ENCODE measurements at places on chromosomes 11 and 22.

DNA sequence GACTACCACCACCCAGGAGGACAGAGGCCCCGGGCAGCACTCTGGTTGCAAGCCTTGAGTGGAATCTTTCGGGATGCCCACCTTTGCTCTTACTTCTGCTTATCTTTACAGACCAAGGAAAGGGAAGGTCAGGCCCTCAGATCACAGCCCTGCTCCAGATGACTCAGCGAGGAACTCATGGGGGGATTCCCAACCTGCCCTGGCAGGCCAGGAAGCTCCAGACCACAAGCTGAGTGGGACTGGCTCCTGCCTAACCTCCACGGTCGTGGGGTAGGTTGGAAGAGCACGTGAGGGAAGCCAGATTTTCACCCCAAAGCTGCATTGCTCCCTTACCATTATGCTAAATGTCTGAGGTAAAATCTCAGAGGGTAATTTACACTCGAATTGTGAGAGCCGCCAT, 11.8 kb downstream of the TBC1D10A start:
- DNase-seq, result no peak

DNA sequence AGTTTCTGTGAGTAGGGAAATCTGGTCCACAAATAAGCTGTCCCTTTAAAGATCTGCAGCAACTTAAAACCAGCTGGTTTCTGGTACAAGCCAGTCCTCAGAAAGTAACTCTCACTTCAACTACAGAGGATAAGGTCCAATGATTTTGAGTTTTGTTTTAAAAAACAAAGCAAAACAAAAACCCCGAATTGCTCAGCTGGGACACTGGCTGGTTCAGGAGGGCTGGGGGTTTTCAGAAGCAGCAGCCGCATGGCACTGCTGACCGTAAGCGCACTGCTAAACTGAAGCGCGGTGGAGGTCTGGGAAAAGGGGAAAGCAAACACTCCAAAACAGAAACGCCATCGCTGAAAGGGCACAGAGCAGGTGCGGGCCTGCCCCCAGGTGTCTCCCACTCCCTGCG, 59.7 kb downstream of the MICAL3 start:
- DNase-seq, result no peak

GRCh38 chr11:503179-503981, 3.7 kb downstream of the RNH1 start:
- DNase-seq, result no peak

DNA sequence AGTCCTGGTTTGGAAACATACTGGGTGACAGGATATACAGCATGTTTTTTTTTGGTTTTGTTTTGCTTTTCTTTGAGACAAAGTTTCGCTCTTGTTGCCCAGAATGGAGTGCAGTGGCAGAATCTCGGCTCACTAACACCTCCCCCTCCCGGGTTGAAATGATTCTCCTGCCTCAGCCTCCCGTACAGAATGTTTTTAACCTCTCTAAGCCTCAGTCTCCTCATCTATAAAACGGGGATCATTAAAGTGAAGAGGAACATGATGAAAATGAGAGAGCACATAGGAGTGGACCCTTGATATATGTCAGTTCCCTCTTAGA, 28.1 kb upstream of the SCARF2 start:
- no peak for DNase-seq

- DNase-seq, result no peak
Observed at GRCh38 chr11:68093565-68093964, 27.6 kb downstream of the CHKA start.

DNA sequence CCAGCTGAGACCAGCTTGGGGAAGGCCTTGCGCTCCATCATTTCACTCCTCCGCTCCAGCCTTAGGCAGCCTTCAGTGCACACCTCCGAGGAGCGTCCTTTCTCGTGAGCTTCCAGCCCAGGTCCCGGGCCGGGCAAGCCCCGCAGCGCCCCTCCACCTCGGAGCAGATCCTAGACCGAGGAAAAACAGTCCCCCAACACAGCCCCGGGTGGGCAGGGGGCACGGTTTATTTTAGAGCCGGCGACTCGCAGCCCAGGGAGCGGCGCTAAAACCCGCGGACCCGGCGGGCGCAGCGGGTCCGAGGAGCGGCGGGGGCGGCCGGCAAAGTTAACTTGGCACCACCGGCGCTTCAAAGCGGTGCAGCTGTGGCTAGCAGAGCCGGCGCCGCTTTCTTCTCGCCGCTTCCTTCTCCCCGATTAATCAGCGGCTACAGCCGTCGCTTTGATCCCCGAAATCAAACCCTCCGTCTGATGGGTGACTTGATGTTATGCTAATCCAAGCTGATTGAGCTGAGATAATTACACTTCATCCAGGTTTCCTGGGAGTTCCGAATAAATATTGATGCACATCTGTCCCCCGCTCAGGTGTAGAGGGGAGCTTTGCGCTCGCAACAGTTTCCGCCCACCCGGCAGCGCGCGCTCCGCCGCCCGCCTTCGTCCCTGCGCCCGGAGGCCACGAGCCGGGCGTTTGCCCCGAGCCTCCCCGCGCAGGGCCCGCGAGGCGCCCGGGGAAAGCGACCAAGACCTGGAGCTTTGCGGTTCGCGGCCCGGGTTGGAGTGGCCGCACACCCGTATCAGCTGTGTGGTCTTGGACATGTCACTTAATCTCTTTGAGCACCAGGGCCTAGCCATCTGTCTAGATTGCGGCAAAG, 192.7 kb downstream of the BUD13 start:
- no peak for DNase-seq

- no peak for DNase-seq
Observed at GRCh38 chr11:123562829-123563228, 91.6 kb downstream of the SCN3B start.

DNA sequence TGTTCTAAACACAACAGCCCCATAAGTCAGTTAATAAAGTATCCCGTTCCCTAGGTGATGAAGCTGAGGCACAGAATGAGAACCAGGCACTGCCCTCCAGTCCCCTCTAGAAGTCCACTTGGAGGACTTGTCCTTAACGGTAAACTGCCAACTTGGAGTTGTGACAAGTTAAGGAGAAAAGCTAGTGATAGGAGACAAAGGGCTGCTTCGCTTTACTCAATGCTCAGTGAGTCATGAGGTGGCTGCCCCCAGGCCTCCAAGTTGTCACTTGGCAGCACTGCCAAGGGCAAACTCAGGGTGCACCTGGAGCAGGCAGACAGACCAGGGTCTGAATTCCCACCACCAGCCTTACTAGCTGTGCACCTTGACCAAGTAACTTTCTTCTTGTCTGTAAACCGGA, 13.5 kb downstream of the SLC43A1 start:
- DNase-seq, result no peak

- no peak for DNase-seq
Observed at GRCh38 chr22:42932857-42933484, 75.9 kb upstream of the ARFGAP3 start.

GRCh38 chr11:8227156-8228152, 36.2 kb downstream of the LMO1 start:
- no peak for DNase-seq

DNA sequence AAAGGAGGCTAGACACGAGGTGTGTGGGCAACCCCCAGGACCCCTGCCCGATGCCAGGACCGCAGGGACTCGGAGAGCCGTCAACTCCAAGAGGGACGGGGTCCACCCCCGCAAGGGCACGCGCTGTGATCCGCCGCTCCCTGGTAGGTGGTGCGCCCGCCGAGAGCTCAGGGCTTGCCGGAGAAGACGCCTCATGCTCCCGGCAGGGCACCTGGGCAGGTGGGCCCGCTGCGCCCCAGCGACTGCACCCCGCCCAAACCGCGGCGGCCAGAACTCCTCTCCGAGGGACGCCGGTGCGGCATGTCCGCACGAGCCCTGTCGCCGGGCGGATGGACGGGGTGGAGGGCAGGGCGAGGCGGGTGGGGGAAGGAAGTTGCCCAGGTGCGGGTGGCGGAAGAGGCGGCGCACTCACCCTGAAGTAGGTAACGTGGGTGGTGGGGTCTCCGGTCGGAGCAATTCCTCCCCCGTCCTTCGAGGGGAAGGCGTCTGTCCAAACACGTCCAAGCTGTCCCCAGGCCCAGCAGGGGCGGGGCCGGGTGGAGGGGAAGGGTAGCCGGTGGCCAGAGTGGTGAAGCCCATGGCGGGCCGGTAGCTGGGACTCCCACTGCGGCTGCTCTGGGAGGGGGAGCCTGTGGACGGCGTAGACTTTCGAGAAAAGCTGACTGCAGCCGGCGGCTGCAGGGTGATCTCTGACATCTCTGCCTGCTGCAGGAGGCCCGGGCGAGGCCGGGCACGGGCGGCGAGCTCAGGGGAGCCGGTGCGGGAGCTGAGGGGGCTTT, 37.2 kb downstream of the IGSF9B start:
- no peak for DNase-seq

GRCh38 chr11:63375434-63375833, 5.8 kb downstream of the SLC22A9 start:
- DNase-seq, result no peak

DNA sequence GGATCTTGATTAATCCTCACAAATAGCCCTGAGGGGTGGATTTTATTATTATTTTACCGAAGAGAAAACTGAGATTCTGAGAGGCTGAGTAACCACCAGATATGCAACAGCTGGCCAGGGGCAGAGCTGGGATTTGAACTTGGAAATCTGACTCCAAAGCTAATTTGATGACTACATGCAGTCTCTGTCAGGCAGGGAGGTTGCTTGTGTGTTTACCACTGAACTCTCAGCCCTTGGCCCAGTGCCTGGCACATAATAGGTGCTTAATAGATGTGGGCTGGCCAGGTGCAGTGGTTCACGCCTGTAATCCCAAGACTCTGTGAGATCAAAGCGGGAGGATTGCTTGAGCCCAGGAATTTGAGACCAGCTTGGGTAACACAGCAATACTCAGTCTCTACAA, 121.7 kb upstream of the CRYBB3 start:
- DNase-seq, result no peak

DNA sequence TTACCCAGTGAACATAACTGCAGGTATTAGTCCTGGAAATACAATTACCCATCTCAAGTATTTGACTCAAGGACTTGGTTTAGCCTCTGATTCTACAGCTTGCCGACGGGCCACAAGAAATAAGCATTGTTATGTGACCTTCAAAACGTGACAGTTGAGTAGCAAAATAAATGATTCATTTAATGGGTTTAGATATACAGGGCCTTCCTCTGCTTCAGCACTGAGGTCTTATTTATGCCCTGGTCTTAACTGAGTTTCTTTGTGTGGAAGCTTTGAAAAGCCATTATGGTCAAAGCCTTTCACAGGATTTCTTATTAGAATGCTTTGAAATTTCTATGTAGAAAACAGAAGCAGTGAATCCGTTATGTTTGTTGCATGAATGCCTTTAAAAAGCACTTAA, 899.2 kb upstream of the API5 start:
- DNase-seq, result no peak

DNA sequence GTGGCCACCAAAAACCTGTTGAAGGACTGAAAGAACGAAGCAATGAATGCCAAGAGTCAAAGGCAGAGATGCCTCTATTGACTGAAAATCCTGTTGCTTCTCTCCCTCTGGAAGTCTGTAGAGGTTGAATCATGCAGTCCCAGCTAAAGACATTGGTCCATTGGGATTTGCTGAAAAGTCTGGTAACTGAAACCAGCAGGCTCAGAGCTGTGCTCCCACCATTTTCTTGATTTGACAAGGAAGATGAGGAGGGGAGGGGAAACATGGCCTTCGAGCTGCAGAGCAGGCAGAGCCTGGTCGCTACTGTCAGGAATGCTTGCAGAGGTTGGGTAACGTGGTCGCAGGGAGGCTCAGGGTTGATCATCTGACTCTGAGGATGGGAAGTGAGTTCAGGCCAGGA, 72.8 kb upstream of the CSNK2A3 start:
- DNase-seq, result no peak

GRCh38 chr22:45129703-45130524, 33.8 kb upstream of the NUP50 start:
- DNase-seq, result no peak

- no peak for DNase-seq
Observed at GRCh38 chr11:44776551-44777208, 49.9 kb downstream of the TSPAN18 start.

DNA sequence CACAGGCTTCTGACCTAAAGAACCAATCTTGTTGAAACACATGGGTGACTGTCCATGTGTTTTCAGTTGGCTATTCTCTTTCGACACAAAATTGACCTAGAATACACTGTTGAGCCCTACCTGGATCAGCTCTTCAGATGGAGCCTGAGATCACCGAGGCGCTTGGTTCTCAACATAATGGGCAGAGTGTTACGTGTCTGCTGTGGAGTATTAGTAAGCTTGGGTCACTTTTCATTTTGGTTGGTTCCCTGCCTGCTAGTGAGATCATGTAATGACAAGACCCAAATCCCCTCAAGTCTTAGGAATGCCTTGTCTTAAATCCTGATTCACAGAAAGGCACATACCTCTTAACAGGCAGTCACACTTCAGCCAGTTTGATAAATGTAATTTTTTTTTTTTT, 8.7 kb downstream of the MED19 start:
- DNase-seq, result no peak

- no peak for DNase-seq
Observed at GRCh38 chr11:130476200-130476921, 27.9 kb downstream of the ADAMTS15 start.

DNA sequence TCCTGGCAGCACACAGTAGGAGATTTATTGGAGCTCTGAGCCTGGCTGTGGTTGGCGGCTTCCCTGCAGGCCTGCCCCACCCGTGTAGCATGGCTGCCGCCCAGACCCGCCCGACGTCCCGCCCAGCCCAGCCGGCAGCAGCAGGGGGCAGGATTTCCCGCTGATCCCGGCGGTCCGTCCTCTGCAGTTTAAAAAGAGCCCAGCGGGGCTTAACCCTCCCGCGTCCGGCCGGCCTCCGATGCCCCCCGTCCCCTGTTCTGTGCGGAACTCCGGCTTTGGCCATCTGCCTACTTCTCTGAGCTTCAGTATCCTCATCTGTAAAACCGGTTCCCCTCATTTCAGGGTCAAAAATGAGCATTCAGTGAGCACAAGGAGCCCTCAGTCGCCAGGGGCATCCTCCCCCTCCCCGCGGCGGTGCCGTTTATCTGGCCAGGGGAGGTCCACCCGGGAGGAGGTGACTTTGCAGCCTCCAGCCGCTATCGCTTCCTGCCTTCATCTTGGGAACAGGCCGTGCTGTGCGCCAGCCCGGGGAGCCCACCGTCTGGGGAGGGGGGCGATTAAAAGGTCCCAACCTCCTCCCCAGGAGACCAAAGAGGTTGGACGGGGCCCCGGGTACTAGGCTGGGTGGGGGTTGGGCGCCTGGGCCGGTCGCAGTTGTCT, at the start of gene GAS2L1:
TSS of gene GAS2L1 (plus strand) at position 476 of the 660 bp plus-strand sequence. CDS start 1,456 bp downstream, outside the sequence.
- peak; percentile 88 for DNase-seq

GRCh38 chr11:129190087-129190486, 2.0 kb downstream of the ARHGAP32 start:
- DNase-seq, result peak; percentile 43

DNA sequence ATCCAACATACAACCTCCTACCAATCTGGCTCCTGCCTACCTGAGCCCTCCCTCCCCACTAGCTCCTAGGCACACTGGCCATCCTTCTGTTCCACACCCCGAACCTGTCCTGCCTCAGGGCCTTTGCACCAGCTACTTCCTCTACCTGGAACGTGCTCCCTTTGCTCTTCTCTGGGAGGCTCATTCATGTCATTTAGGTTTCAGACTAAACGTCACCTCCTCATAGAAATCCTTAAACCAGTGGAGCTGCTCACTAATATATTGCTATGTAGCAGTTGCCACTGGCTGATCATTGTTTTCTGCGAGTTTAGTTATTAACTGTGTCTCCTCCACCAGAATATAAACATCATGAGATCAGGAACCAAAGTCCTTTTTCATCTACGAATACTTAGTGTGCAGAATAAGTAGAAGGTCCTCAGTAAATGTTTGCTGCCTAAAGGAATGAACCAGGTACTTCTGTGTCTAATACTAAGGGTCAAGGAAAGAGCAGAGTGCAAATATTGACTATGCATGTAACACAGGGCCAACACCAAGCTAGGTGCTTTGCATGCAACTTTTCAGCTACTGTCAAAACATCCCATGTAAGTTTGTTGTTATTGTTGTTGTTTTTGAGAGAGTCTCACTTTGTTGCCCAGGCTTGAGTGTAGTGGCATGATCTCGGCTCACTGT, 277.6 kb upstream of the SYN3 start:
- peak; percentile 18 for DNase-seq

- DNase-seq, result no peak
Observed at GRCh38 chr11:74717221-74717969, 13.8 kb downstream of the CHRDL2 start.
